ENCODE measurements at places on chromosomes 1 and 21. TPM values are rescaled to one million over a fixed set of nuclear protein-coding genes. Genes with fewer than 3 reads are reported as not detected.
A peak's percentile ranks its signal among the peaks of the same experiment; 100 is the strongest.

The TMEM125 gene
- 302 TPM for total RNA-seq

The BARHL2 gene
- not detected for total RNA-seq

- H3K36me3 ChIP-seq: no peaks in the 10 kb centered on the region
- peaks cover 22% of the 10 kb centered on the region for H3K4me1 ChIP-seq
- DNase-seq: no peak
These were observed at the start of gene GPR153 for GRCh38 chr1:6260961-6261614. GPR153 (minus strand) TSS chr1:6261098; CDS start chr1:6254905, 6,193 bp downstream.

DNA sequence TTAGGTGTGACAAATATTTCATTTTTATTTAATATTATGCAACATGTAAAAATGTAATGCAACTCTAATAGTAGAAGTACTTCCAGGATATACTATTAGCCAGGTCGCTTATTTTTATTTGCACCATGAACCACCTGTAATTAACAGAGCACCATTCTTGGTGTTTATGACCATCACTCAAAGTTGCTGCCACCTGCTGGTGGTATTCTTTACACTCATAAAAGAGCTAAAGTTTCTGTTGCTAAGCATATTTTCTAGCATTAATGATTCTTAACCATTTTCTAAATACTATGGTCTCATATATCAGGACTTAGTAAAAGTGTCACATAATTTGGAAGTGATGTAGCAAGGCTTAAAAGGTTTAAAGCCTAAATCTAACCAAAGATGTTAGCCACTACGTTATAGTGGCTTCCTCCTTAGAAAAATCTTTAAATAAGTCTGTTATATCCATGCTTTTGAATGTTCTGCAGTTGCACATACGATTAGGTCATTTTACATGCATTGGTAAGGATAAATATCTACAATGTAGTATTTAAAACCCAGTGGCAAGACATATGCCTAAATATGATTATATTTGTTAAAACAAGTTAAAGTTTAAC lies 244.5 kb downstream of the NEGR1 start:
- DNase-seq: peak; percentile 37
- H3K4me3 ChIP-seq: no peak overlapping the region
- H3K27me3 ChIP-seq: no peaks in the 10 kb centered on the region

GRCh38 chr21:14259747-14260146 lies 43.8 kb downstream of the RBM11 start:
- H3K27ac ChIP-seq: no peak overlapping the region
- H3K36me3 ChIP-seq: no peaks in the 10 kb centered on the region
- DNase-seq: no peak
- H3K4me1 ChIP-seq: no peaks in the 10 kb centered on the region

- peaks cover 36% of the 10 kb centered on the region for H3K4me1 ChIP-seq
- no peak overlapping the region for H3K4me3 ChIP-seq
- H3K36me3 ChIP-seq: peaks cover 26% of the 10 kb centered on the region
These were observed 150.8 kb downstream of the VPS13D start for GRCh38 chr1:12380326-12381249.

GRCh38 chr1:25430967-25431881 lies 527 bp downstream of the MACO1 start:
- peak overlapping the region; percentile 94 for H3K4me3 ChIP-seq
- H3K27ac ChIP-seq: peak overlapping the region; percentile 94
- H3K27me3 ChIP-seq: no peaks in the 10 kb centered on the region
- no peaks in the 10 kb centered on the region for H3K36me3 ChIP-seq
- no peak for DNase-seq

DNA sequence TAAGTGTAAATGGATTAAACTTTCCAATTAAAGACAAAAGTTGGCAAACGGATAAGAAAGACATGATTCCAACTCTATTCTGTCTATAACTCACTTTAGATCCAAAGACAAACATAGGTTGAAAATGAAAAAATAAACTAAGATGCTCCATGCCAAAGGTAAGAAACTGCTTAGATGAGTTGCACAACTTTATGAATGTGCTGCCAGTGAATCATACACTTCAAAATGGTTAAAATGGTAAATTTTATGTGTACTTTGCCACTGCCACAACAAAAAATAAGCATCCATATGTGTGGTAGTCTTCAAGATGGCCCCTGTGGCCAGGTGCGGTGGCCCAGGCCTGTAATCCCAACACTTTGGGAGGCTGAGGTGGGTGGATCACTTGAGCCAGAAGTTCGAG lies 45.0 kb downstream of the NSL1 start:
- no peaks in the 10 kb centered on the region for H3K36me3 ChIP-seq
- DNase-seq: no peak
- peaks cover 12% of the 10 kb centered on the region for H3K4me1 ChIP-seq
- H3K4me3 ChIP-seq: no peak overlapping the region

GRCh38 chr1:246782120-246782900 lies 58.1 kb downstream of the SCCPDH start:
- H3K4me1 ChIP-seq: no peaks in the 10 kb centered on the region
- DNase-seq: no peak
- H3K36me3 ChIP-seq: no peaks in the 10 kb centered on the region
- no peaks in the 10 kb centered on the region for H3K27me3 ChIP-seq

The CFHR3 gene
- total RNA-seq: 0.17 TPM

The IFFO2 gene
- total RNA-seq: 12.6 TPM

The FAM72B gene
- not detected for total RNA-seq

GRCh38 chr1:109762039-109762585 lies 1.6 kb downstream of the EPS8L3 start:
- no peaks in the 10 kb centered on the region for H3K27me3 ChIP-seq
- H3K4me3 ChIP-seq: no peak overlapping the region
- no peak overlapping the region for H3K27ac ChIP-seq

The SPRR2G gene
- total RNA-seq: not detected

DNA sequence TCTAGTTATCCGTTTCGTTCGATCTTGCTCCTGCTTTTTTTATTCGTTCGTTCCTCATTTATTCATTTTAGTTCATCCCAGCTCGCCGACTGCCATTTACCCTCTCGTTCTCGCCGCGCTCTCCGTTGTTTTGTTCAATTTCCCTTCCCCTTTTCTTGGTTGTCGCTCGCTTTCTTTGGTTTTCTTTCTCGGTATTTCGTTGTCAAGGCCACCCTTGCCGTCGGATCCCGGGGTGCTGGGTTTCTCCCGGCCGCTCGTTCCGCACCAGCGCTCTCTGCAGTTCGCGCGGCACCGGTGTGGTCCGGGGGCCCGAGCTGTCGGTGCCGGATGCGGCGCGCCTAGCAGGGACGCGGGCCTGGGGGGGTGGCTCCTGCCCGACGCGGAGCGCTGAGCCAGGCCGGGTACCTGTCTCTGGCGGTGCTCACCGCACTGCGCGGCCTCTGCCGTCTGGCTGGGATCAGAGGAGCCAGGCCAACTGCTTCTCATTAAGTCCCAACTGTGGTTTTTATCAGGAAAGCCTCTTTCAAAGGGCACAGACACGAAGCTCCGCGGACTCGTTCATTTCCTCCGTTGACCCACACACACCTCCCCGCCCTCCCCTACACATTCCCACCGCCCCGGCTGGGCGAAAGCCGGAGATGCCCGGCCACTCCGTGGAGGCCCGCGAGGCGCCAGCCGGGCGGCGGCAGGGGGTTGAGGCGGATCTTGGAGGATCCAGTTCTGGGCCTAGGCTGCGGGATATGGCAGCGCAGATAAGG lies 1.6 kb downstream of the ALX3 start:
- no peak overlapping the region for H3K27ac ChIP-seq
- peaks cover 44% of the 10 kb centered on the region for H3K27me3 ChIP-seq
- H3K4me3 ChIP-seq: no peak overlapping the region
- H3K36me3 ChIP-seq: no peaks in the 10 kb centered on the region
- DNase-seq: peak; percentile 85
- H3K4me1 ChIP-seq: peaks cover 36% of the 10 kb centered on the region

The TNFRSF4 gene
- total RNA-seq: 15.4 TPM

GRCh38 chr21:39385299-39386145 lies 36.6 kb upstream of the HMGN1 start:
- H3K36me3 ChIP-seq: no peaks in the 10 kb centered on the region
- peak; percentile 94 for DNase-seq
- H3K4me3 ChIP-seq: peak overlapping the region; percentile 52
- H3K27ac ChIP-seq: peak overlapping the region; percentile 8
- peaks cover 30% of the 10 kb centered on the region for H3K4me1 ChIP-seq

- H3K4me3 ChIP-seq: no peak overlapping the region
- no peaks in the 10 kb centered on the region for H3K27me3 ChIP-seq
- H3K36me3 ChIP-seq: no peaks in the 10 kb centered on the region
- H3K4me1 ChIP-seq: peaks cover 8% of the 10 kb centered on the region
These were observed 326.4 kb downstream of the TGFB2 start for GRCh38 chr1:218671573-218671972.

GRCh38 chr1:40621821-40622450 lies 43.5 kb downstream of the RIMS3 start:
- H3K27me3 ChIP-seq: no peaks in the 10 kb centered on the region
- H3K4me3 ChIP-seq: no peak overlapping the region
- H3K4me1 ChIP-seq: no peaks in the 10 kb centered on the region

DNA sequence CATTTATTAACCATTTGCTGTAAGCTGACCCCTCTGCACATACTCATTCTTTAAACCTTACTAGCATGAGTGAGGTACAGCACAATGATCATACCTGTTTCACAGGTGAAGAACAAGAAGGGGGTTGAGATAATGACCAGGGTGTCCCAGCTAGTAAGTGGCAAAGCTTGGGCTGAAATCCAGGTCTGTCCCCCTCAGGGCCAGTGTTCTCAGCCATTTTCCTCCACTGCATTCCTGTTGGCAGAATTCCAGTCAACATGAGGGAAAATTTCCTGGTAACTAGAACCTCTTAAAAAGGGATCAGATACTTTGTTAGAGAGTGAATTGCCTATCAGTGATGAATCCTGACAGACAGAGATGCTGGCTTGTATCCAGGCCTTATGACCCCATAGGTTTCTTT lies 48.1 kb downstream of the SPATA46 start:
- no peak for DNase-seq
- no peaks in the 10 kb centered on the region for H3K27me3 ChIP-seq
- peaks cover 3% of the 10 kb centered on the region for H3K4me1 ChIP-seq
- no peaks in the 10 kb centered on the region for H3K36me3 ChIP-seq
- H3K4me3 ChIP-seq: no peak overlapping the region

The BCAN gene
- not detected for total RNA-seq

GRCh38 chr1:186750257-186750656 lies 70.0 kb upstream of the PTGS2 start:
- H3K27ac ChIP-seq: no peak overlapping the region
- H3K4me3 ChIP-seq: no peak overlapping the region
- DNase-seq: no peak
- no peaks in the 10 kb centered on the region for H3K36me3 ChIP-seq

The C1orf87 gene
- total RNA-seq: 0.40 TPM

The NR0B2 gene
- total RNA-seq: 8.8 TPM

The RGS13 gene
- 0.44 TPM for total RNA-seq

DNA sequence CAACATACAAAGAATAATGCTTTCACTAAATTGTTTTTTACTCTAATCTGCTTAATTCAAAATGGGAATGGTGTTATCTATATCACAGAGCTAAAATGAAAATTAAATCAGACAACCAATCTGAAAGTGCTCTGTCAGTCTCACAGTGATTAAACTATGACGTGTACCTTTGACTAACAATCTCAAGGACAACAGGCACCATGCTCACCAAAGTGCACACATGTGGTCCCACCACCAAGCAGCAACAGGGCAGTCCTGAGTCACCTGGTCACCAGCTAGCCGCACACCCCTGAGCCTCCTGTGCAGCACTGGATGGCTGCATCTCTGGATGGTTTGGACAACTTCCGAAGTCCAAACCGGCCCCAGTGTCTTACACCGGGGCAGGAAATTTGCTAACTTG lies 54.5 kb upstream of the NADK start:
- no peaks in the 10 kb centered on the region for H3K27me3 ChIP-seq
- H3K27ac ChIP-seq: no peak overlapping the region
- H3K4me3 ChIP-seq: no peak overlapping the region
- DNase-seq: no peak
- peaks cover 6% of the 10 kb centered on the region for H3K4me1 ChIP-seq
- H3K36me3 ChIP-seq: peaks cover 11% of the 10 kb centered on the region

GRCh38 chr1:21022279-21023040 lies 154.2 kb downstream of the EIF4G3 start:
- H3K27ac ChIP-seq: peak overlapping the region; percentile 73
- no peak overlapping the region for H3K4me3 ChIP-seq
- H3K36me3 ChIP-seq: no peaks in the 10 kb centered on the region
- peaks cover 10% of the 10 kb centered on the region for H3K4me1 ChIP-seq

The LAX1 gene
- total RNA-seq: 3.6 TPM

GRCh38 chr1:147547065-147547464 lies 5.8 kb downstream of the BCL9 start:
- no peaks in the 10 kb centered on the region for H3K36me3 ChIP-seq
- no peaks in the 10 kb centered on the region for H3K27me3 ChIP-seq
- H3K4me1 ChIP-seq: peaks cover 28% of the 10 kb centered on the region
- DNase-seq: no peak

The FAM163A gene
- total RNA-seq: 0.10 TPM

- no peaks in the 10 kb centered on the region for H3K27me3 ChIP-seq
- H3K4me3 ChIP-seq: no peak overlapping the region
- H3K4me1 ChIP-seq: no peaks in the 10 kb centered on the region
These were observed 45.9 kb upstream of the ATP2B4 start for GRCh38 chr1:203580733-203581132.

- no peak overlapping the region for H3K4me3 ChIP-seq
- H3K4me1 ChIP-seq: no peaks in the 10 kb centered on the region
- no peak overlapping the region for H3K27ac ChIP-seq
- H3K27me3 ChIP-seq: no peaks in the 10 kb centered on the region
These were observed 58.6 kb upstream of the TNR start for GRCh38 chr1:175801979-175802378.

The LYPD8 gene
- total RNA-seq: not detected

DNA sequence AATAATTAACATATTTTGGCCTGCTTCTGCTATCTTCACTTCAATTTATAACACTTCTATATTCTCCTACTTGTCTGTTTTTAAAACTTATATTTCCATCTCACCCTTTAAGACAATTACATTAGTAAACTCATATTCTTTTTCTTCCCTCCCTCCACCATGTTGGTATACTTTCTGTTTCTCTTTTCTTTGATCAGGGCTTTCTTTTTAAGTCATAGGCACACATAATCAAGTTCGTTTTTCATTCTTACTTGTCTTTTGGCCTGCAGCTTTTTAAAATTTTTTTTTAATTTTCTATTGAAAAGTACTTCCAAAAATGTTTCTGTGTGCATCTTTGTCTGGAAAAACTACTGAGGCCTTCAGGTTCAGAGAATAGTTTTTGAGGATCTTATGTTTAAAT lies 2.3 kb downstream of the PYHIN1 start:
- H3K4me1 ChIP-seq: no peaks in the 10 kb centered on the region
- H3K36me3 ChIP-seq: no peaks in the 10 kb centered on the region
- DNase-seq: no peak

The DARS2 gene
- total RNA-seq: 14.5 TPM

- H3K27me3 ChIP-seq: no peaks in the 10 kb centered on the region
- peaks cover 14% of the 10 kb centered on the region for H3K36me3 ChIP-seq
- peaks cover 52% of the 10 kb centered on the region for H3K4me1 ChIP-seq
- H3K4me3 ChIP-seq: no peak overlapping the region
- H3K27ac ChIP-seq: no peak overlapping the region
These were observed 42.7 kb downstream of the AGPAT3 start for GRCh38 chr21:43907751-43908150.

Data from upper lobe of left lung (tissue), 6 donors.